ENCODE measurements at places on chromosomes 7 and 10. TPM values are rescaled to one million over a fixed set of nuclear protein-coding genes. Genes with fewer than 3 reads are reported as not detected.

The CHAT gene
- total RNA-seq: not detected

The HTR5A gene
- not detected for total RNA-seq

The CLCN1 gene
- total RNA-seq: not detected

The MYOZ1 gene
- total RNA-seq: 0.33 TPM

The TCTN3 gene
- 56.6 TPM for total RNA-seq

The COL17A1 gene
- under 0.01 TPM for total RNA-seq

The GBX1 gene
- not detected for total RNA-seq

The ADIRF gene
- total RNA-seq: 195 TPM

The TMEM229A gene
- total RNA-seq: not detected

The SFTPA1 gene
- total RNA-seq: not detected

The MMD2 gene
- not detected for total RNA-seq

The AKR1C8 gene
- not detected for total RNA-seq

The CREB5 gene
- 48.1 TPM for total RNA-seq

The ZNF282 gene
- total RNA-seq: 25.3 TPM
